PC-9 (cell line): ENCODE measurements at places on chromosomes 12 and 14.

GRCh38 chr12:53097564-53098353, at the start of gene IGFBP6:
IGFBP6 (plus strand) TSS chr12:53097667; CDS start chr12:53097718, 51 bp downstream.
- H3K4me3 ChIP-seq = peak within 1 kb of the TSS; percentile 96
- peak within 1 kb of the TSS; percentile 87 for H3K27ac ChIP-seq
- H3K36me3 ChIP-seq = 0 out of 2 replicates have a peak, but pooled peaks cover 6% of the 10 kb centered on the region
- peak; percentile 65 for DNase-seq
- H3K4me1 ChIP-seq = peaks cover 22% of the 10 kb centered on the region

DNA sequence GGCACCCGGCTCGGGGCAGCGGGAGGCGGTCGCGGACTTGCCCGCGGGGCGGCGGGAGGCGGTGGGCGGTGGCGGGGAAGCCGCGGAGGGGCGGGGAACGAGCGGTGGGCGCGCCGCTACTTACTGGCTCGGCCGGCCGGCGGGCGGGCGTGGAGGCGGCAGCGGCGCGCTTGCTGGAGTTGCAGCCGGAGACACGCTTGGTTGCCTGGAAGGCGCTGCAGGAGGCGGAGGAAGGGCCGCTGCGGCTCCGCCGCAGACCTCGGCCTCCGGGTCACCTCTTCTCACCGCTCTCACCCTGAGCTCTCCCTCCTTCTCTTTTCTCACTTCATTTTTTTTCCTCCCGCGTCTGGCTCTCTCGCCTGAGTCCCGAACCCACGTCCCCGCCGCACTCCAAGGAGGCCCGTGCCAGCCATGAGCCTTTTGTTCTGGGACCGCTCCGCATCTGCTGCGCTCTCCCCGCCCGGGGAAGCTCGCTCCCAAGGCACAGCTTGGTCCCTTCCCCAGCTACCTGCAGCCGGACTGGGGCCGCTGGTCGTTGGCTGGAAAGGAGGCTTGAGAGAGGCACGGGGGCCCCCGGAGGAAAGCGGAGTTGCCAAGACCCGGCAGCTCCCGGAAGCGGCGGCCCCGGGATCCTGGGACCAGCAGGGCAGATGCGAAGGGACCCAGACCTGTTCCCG, 592 bp upstream of the KCNK10 start:
- no peaks in the 10 kb centered on the region for H3K36me3 ChIP-seq
- no peaks in the 10 kb centered on the region for H3K4me1 ChIP-seq
- H3K4me3 ChIP-seq = no peak overlapping the region
- peaks cover 44% of the 10 kb centered on the region for H3K27me3 ChIP-seq
- H3K27ac ChIP-seq = no peak overlapping the region

DNA sequence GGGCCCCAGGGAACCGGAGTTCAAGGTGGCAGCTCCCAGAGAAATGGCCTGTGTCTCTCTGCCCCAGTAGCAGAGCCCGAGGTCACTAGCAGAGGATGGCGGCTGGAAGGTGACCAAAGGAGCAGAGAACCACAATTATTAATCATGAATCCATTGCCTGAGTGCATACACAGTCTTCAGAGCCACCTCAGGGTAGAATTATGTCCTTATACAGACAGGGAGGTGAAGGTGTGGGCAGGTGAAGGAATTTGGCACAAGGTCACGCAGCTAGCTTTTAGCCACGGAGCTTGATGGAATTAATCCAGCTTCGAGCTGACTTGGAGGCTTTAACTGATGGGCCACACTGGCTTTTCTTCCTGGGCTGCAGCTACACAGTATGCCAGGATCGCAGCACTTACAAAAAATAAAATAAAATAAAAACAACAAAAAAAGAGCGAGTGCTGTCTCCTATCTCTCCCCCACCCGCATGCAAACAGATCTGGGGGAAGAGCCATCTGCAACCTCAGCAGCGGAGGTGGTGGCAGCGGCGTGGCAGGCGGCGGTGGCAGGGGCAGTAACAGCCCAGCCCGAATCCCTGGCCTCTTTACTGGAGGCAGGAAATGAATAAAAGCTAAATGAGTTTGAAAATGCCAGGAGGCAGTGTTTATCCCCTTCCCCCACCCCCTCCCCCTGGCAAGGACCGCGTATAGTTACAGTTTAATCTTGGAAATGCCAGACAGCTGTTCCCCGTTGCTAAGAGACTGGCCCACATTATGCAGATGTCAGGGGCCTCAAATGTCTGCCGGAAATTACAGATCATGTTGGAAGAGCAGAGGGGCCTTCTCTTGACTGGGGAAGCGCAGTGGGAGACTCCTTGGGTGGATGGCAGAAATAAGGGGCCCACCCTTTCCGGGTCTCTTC, 93.5 kb downstream of the LRRC74A start:
- H3K27ac ChIP-seq = peak overlapping the region; percentile 91
- H3K4me3 ChIP-seq = peak overlapping the region; percentile 20; the same call in 1 of the 2 replicates
- H3K36me3 ChIP-seq = no peaks in the 10 kb centered on the region
- no peaks in the 10 kb centered on the region for H3K27me3 ChIP-seq

DNA sequence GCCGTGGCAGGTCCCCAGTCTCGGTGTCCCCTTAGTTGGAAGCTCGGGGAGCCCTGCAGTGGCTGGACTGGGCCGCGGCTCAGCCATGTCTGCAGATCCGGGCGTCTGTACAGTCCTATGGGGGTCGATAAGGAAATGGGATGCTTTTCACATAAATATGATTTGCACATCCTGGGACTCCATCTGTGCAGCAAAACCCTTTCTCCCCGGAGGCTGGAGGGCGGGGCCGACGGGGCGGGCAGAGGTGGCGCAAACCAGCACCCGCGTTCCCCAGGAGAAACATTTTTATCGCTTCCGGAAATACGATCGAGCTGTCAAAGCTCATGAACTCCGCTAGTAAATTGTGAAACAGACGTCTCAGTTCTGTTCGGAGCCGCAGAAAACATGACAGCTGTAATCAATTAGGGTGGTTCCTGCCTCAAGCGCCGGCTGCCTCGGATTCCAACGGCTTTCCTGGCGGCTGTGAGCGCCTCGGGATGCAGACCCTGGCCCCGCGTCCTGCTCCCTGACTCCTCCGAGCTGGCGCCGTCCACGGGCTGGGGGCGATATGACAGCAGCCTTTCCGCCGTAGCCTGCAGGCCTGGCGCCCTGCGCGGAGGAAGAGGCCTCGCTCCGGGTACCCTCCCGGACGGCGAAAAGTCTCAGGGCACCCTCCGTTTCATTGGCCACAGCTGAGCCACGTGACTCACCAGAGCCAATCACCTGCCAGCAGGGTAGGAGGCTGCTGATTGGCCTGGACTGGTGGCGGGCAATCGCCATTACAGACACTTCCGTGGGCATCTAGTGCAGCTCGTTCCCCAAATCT, 23.0 kb downstream of the DIO3 start:
- no peak overlapping the region for H3K4me3 ChIP-seq
- no peak overlapping the region for H3K27ac ChIP-seq
- H3K4me1 ChIP-seq = no peaks in the 10 kb centered on the region
- no peak for DNase-seq
- H3K36me3 ChIP-seq = no peaks in the 10 kb centered on the region
- H3K27me3 ChIP-seq = peaks cover 39% of the 10 kb centered on the region
